ENCODE measurements at places on chromosomes 7 and 10.

DNA sequence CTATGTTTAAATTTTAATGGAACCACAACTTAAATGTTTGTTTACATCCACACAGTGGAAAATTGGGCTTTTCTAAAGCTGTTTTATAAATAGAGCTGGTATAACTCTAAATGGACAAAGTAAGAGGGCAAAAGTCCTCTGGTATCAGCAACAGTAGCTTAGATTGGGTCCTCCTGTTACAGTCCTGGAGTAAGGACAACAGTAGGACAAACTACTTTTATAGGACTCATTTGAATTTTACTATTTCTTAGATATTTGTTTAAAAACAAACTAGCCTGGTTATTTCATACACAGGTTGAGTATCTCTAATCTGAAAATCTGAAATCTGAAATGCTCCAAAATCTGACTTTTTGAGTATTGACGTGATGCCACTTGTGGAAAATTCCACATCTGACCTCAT lies 8.4 kb downstream of the VCL start:
- no peak for DNase-seq

GRCh38 chr10:14608381-14609001 lies 166.2 kb downstream of the FAM107B start:
- peak; percentile 34 for DNase-seq

GRCh38 chr10:127945341-127945758 lies 38.4 kb downstream of the PTPRE start:
- DNase-seq = no peak

DNA sequence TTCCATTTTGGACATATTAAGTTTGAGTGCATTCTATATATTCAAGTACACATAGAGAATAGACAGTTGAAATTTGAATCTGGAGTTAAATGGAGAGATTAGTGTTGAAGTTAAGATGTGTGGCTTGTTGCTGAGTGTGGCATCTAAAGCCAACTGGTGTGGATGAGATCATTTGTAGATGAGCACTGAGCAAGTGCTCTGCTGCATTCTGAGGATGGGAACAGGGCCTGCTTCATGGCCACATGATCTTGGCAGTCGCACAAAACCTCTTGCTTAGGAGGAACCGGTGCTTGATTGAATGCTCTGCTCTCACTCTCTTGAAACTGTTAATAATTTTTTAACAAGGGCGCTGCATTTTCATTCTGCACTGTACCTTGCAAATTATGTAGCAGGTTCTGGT lies 62.0 kb downstream of the EPDR1 start:
- no peak for DNase-seq

- no peak for DNase-seq
Measured at GRCh38 chr7:157241631-157242030, 95.2 kb upstream of the DNAJB6 start.

DNA sequence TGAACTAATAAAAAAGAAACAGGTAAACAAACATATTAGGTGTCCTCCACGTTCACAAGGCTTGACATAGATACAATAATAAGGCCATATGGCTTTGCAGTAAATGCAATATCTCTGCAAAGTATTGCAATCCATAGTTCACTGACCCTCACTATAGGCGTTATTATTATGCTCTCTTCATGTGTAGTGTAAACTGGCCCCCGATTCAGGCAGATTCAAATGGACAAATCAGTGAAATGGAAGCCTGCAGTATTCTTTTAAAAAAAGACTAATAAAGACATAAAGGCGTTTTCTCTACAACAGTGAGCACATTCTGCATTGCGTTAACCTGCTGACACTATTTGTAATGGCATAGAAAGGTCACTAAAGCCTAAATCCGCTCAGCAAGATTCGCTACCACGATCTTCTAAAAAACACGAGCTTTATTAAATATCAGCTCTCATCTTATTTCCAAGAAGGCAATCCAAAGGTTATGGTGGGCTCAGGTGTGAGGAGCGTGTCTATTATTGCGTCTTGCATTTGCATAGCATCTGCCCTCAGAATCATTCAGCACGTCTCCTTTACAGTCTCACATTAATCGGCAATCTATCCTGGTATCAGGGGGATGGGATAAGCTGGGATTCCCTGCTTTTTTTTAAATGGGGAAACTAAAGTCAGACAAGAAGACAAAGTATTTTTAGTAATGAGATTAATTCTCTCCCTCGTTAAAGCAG lies 36.2 kb downstream of the FRMD4A start:
- DNase-seq = no peak

DNA sequence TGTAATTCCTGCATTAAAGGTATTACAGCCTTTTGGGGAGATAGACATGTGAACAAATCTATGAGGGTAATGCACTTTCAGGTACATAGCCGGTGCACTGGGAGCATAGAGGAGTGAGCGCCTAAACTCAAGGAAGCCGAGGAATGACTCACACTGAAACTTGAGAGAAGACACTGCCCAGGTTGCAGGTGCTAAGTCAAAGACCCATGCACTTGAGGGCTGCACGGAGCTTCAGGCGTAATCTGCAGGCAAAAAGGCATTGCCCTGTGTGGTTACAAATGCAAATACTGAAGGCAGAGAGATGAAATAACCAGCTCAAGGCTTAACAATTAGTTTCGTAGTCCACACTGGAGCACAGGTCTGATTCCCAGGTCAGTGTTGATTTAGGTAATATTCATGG lies 51.0 kb upstream of the OSBPL3 start:
- peak; percentile 46 for DNase-seq

DNA sequence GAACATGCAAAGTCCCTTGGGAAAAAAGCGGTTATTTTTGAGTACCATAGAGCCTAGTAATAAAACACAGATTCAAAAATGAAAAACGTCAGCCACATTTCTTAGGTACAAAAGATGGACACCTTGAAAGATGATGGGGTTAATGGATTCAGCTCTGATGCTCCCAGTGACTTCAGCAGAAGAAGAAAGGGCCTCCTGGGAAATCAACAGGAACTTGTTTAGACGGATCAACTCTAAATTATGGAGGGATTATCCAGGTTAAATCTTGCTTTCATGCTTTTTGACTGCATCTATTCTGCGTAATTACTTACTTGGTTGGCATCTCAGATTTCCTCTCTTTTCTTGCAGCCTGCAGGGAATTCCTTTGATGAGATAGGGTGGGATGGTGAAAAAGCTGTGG lies 82.5 kb downstream of the TMEM178B start:
- DNase-seq = no peak

GRCh38 chr10:19958787-19959186 lies 142.6 kb downstream of the PLXDC2 start:
- peak; percentile 26 for DNase-seq

DNA sequence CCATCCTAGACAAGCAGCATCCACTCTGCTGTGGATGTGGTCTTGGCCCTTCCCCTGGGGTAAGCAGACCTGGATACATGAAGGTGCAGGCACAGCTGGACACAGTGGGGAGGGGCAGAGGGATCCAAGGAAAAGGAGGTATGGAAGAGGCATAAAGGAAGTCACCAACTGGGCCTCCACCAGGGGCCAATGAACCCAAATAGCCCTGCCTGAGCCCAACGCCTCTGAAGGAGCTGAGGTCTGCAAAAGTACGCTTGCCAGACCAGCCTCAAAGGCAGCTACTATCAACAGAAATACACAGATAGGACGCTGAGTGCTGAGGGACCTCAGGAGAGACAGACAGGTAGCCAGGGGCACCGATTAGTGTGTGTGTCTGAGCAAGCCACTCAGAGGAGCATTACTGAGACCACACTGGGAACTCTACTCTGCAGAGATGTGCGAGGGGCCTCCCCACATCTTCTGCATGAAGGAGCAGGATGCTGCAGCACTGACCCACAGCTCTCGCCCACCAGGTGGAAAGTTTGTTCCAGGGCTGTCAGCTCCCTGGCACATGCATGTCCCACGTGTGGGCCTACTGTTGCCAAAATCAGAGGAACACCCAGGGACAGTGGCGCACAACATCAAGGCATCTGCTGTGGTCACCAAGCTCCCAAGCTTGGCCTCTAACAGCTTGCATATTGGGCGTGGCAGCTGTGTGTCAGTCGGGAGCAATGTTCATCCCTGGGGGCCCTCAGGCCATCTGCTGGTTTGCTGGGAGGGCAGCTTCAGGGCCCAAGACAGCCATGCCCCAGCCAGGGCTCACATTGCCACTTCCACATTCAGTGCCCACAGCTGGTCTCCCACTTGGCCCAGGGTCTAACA lies 40.0 kb downstream of the MKI67 start:
- no peak for DNase-seq

DNA sequence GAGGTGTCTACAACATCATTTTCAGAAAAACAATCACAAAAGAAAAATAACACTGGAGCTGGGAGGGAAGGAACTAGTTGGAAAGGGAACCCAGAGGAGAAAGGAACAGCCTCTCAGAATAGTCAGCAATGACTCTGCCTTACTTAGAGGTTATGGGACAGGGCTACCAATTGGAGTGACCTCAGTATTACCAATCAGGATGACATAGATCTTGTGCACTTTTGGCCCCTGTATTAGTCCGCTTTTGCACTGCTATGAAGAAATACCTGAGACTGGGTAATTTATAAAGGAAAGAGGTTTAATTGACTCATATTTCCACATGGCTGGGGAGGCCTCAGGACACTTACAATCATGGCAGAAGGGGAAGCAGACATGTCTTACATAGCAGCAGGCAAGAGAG lies 99.7 kb upstream of the SDK1 start:
- no peak for DNase-seq

DNA sequence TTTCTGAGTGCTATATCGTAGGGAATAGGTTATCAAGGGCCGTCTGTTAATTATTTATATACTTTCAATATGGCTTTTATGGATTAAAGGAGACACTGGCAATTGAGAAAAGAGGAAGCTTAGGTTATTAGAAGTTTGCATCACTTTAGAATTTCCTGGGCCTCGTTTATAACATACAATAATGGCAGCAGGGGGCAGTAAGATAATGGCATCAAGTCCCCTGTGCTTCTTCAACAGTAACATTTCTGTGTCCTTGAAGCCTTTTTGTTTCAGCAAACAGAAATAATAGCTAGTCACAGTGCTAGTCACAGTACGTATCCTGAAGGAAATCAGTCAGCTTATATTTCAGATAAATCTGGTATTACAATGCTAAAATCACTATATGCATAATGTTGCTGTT lies 41.9 kb downstream of the SPAM1 start:
- no peak for DNase-seq

DNA sequence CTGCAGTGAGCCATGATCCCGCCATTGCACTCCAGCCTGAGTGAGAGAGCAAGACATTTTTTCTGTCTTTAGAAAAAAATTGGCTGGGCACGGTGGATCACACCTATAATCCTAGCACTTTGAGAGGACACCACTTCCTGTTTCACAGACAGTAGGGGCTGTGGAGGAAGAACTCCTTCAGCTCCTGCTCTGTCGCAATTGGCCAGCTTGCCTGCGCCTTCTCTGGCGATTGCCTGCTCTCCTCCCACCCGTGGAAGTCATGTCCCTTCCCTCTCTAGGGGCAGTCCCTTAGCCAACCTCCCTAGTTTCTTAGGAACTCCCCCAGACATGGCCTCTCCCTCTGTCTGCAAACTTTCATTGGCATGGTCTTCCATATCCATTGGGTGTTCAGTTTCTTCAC lies 8.7 kb downstream of the PDSS1 start:
- DNase-seq = no peak

DNA sequence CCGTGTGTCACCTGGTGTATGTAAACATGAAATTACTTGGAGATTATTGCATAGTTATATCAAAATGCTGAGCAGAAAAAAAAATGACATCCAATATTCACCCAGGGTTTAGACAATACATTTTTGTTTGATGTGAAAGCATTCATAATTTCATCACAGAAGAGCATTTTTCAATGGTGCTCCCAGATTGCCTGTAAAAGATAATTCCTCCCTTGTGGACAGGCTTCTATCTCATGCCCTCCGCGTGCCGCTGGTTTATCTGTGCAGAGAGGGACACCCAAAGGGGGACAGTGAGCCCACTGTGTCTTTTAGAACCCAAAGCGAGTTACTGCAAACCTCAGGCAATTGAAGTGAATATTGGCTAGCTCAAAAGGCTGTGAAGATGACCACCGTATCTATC lies 126.2 kb upstream of the KLF6 start:
- no peak for DNase-seq

DNA sequence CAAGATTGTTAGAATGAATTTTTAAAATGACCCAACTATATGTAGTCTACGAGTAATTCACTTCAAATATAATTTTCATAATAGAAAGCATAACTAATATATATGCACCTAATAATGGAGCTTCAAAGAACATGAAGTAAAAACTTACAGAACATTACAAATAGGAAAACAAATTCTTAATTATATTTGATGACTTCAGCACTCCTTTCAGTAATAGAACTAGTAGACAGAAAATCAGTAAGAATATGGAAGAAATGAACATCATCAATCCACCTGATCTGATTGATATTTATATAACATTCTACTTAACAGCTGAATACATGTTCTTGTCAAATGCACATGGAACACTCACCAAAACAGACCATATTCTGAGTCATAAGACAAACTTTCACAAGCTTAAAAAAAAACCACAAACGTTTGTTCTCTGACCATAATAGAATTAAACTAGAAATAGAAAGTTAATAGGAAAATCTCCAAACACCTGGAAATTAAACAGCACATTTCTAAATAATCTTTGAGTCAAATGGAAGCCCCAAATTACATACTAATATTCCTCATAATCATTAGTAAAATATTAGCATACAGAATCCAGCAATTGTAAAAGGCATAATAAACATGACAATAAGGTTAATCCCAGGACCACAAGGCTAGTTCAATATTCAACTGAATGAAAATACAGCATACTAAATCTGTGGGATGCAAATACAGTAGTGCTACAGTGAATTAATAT lies 48.0 kb downstream of the BRAF start:
- peak; percentile 28 for DNase-seq

All from GM10248 (cell line).